ENCODE measurements at places on chromosomes 3 and 15.

- H3K36me3 ChIP-seq = peaks cover 6% of the 10 kb centered on the region
- H3K27me3 ChIP-seq = no peaks in the 10 kb centered on the region
- H3K4me3 ChIP-seq = no peak overlapping the region
- no peak overlapping the region for H3K27ac ChIP-seq
- DNase-seq = no peak
These were observed 33.4 kb downstream of the GRIP2 start for GRCh38 chr3:14506626-14507304.

- peaks cover 26% of the 10 kb centered on the region for H3K4me1 ChIP-seq
- H3K4me3 ChIP-seq = no peak overlapping the region
- no peak overlapping the region for H3K27ac ChIP-seq
- H3K27me3 ChIP-seq = no peaks in the 10 kb centered on the region
- no peaks in the 10 kb centered on the region for H3K36me3 ChIP-seq
These were observed 151.7 kb downstream of the SPATA16 start for GRCh38 chr3:172989373-172989772.

- H3K27ac ChIP-seq = no peak overlapping the region
- no peaks in the 10 kb centered on the region for H3K27me3 ChIP-seq
- peaks cover 21% of the 10 kb centered on the region for H3K4me1 ChIP-seq
- no peak overlapping the region for H3K4me3 ChIP-seq
- DNase-seq = peak; percentile 56
These were observed 32.2 kb upstream of the LYZL4 start for GRCh38 chr3:42442640-42443039.

DNA sequence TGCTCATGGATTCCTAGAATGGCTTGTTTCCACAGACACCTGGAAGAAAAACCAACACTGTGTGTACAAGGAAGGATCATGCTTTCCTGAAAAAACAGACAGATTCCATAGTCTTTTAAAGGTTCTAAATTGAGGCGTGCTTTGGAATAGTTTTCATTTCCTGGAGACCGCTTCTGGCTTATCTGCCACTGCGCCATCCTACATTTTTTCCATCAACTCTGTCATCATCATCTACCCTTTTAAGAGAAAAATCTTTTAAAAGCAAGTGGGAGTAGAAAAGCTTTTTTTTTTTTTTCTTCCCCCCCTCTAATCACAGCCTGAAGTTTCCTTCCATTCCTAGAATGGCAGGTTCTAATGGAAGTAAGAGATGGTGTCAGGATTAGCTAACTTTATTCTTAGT, 379.4 kb upstream of the C2CD4B start:
- H3K4me1 ChIP-seq = no peaks in the 10 kb centered on the region
- H3K36me3 ChIP-seq = no peaks in the 10 kb centered on the region
- no peak overlapping the region for H3K27ac ChIP-seq

Measured in GM23338 (cell line).